ENCODE measurements at places on chromosomes 1 and 21.

GRCh38 chr1:167749741-167750140, 28.0 kb downstream of the MPZL1 start:
- no peak for DNase-seq

DNA sequence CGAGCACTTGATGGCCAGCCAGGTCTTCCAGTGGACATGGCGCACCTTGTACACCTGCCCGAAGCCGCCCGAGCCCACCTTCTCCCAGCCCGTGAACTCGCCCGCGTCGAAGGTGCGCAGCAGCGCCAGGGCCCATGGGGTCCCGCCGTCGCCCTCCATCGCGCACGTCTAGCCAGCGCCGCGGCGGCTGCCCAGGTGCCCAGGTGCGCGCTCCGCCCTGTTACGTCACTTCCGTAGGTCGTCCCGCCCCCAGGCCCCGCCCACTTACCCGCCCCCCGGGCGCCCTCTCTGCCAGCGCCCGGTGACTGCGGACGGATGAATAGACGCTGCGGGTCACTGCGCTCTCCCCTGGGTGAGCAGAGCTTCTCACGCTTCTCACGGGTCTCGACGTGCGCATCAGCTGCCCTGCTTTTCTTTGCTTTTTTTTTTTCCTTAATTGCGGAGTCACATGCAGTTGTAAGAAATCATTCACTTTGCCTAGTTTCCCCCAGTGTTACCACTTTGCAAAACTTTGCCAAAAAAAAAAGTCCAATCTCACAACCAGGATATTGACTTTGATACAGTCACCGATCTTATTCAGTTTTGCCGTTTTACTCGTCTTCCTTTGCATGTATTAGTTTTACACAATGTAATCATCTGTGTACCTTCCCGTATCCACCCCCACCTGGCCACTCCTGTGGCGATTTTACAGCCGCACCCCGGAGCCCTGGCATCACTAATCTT, at the start of gene RIPK4:
Gene RIPK4 (minus strand): TSS at position 170 of the 723 bp plus-strand sequence. CDS start 11 bp downstream, at position 159.
- peak; percentile 97 for DNase-seq

DNA sequence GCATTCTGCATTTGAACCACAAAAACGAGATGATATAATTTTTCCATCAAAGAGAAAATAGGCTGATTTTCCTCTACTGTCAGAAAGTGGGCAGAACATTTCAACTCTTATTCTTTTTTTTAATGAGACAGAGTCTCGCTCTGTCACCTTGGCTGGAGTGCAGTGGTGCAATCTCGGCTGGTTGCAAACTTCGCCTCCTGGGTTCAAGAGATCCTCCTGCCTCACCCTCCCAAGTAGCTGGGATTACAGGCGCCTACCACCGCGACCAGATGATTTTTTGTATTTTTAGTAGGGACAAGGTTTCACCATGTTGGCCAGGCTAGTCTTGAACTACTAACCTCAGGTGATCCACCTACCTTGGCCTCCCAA, 11.6 kb downstream of the DSTYK start:
- DNase-seq: no peak

GRCh38 chr1:119075614-119076013, 64.8 kb downstream of the WARS2 start:
- no peak for DNase-seq

DNA sequence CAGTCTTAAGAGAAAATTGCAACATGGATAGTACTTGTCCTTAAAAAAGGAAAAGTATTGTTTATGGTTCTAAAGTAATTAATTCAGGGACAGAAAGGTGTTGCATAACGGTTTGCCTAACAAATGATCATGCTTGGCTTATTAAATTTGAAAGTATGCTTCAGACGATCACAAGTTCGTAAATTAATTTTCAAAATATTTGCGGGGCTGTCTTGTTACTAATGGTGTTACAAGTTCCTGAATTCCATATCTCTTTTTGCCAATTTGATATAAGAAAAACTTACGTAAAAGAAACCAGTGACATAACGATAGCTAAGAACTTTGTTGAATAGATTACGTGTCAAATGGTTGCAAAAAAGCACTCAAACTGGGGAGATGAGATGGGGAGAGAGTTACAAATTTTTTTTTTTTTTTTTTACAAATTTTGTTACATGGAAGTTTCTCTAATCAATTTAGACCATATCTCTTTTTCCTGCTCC, 1.3 kb downstream of the AGO3 start:
- no peak for DNase-seq

GRCh38 chr1:6454856-6455751, 10.9 kb downstream of the TNFRSF25 start:
- peak; percentile 89 for DNase-seq

DNA sequence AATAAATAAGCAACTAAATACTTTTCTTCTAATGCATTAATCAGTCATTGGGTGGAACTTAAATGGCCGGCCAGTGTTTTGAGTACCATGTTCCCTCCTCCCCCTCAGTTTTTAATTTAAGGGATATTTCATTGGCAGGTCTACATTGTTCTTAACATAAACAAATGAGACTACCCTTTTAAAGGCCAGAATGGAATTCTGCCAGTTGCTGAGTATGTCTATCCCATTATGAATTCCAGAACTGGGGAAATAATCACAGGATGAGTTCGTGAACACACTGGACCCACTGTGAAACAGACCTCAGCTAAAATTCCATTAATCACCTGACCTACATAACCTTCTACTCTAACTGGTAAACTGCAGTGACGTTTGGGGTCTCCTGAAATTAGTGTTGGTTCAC, 305.5 kb upstream of the PKN2 start:
- no peak for DNase-seq

DNA sequence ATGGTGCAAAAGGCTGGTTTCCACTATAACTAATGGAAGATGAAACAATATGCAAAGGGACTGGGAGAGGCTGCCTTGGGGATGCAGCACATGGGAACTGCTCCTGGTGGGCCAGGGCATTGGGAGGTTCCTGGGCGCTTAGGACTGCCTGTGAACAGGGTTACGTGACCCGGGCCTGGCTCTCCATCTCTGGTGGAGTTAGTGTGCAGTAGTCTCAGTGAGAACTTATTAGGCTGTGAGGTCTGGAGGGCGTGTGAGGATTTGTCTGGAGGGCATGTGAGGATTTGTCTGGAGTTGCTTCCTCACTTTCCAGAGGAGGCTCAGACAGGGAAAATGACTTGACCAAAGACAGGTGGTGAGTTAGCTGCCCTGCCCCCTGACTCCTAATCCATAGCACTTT, 1.5 kb upstream of the ETV3L start:
- DNase-seq: no peak

DNA sequence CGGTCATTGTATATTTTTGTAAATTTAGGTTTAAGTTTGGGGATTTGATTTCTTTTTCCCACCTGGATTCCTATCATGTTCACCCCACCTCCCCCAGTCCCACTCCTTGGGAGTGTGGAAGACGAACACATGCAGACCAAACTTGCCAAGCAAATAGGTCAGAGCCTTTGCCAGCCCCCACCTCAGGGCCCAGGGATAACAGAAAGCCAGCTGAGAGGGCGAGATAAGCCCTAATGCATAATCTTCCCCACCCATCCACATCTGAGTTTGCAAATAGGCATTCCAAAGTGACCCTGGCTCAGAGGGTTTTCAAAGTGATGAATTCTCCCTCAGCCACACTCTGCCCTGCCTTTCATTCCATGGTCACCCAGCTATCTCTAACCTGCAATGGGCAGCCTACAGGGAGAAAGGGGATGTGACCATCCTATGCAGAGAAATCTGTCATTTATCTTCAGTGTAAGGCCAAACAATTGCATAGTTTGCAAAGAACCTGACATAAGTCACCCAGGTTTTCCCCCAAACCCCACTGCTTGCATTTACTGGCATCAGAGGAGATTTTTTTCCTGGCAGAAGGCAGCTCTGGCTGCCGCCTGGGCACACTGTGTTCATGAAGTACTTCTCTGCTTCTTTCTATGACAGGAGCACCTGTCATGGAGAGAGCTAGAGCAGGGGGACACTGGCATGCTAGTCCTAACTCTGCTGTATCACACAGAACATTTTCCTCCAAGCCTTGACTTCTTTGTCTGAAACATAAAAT, 69.0 kb upstream of the NFIA start:
- peak; percentile 57 for DNase-seq

- DNase-seq: no peak
Measured at GRCh38 chr1:37537378-37537777, 16.7 kb downstream of the SNIP1 start.

DNA sequence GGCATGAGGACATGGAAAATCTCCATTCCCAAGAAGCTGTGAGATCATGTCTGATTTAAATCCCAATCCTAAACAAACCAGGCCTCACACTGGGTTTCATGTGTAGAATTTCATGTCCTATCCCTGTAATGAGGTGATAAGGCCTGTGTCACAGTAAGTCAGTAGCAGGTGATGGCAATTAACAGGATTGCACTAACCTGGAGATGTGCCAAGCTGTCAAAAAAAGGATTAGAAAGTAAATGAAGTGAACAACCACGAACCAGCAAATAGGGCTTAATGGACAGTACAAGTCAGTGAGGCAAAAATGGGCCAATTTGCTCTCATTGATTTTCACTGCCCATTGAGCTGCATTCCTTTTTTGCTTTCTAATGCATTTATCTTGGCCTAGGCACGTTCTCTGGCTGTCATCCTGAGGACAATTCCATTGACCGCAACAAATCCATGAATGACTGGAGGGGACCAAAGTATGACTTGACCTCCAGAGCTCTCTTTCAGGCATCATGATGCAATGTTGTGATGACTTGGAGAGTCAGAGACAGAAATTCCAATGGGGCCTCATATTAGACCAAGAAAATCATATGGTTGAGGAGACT, 673.6 kb upstream of the ADGRL2 start:
- no peak for DNase-seq

All from endodermal cell (in vitro differentiated cells).